ENCODE measurements at places on chromosomes 13 and 19.

DNA sequence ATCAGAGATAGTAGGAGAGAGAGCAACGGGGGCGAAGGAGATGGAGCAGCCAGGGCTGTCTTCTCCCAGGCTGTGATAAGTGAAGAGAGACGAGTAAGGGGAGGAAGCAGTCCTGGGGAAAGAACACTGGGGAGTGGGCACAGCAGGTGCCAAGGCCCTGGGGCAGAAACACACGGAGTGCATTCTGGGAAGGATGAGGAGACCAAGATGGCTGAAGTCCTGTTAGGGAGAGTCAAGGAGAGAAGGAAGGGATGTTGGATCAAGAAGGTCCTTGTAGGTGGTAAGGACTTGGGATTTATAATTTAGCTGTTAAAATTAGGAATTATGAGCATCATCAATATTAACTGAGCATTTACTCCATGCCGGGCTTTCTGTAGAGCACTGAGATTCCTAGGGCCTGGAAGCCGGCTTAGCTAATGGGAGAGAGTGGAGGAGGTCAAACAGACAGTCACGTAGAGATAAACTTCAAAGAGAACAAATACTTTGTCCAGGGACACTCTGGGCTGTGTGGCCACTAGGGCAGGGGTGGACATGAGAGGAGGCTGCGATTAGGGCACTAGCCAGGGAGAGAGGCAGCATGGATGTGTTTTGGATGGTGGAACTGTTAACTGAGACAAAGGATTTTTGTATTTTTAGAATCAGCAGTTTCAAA lies 134.2 kb upstream of the PEG3 start:
- DNase-seq = no peak

DNA sequence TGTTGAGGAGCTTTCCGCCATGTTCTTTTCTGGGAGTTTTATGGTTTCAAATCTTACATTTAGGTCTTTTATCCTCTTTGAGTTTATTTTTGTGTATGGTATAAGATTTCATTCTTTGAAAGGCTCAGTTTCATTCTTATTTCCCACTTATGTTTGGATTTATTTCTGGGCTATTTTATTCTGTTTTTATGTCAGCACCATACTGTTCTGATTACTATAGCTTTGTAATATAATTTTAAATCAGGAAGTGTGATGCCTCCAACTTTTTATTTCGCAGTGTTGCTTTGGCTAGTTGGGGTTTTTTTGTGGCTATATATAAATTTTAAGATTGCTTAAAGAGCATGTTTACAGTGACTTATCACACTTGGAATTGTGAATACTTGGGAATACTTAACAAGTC lies 135.1 kb downstream of the SIPA1L3 start:
- DNase-seq = no peak

DNA sequence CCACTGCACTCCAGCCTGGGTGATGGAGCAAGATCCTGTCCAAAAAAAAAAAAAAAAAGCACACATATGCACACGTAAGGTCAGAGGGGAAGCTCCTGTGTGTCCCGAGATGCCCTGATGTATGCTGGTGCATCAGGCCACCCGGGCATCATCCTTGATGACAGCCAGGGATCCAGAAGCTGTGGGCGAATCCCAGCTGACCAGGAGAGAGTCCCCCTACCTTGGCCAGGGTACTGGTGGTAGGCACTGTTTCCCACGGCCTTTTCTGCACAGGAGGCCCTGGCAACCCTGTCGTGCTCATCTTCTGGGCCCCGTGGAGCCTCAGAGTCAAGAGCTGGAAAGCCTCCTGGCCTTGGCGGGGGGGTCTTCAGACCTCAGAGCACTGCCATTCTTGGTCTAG lies 14.0 kb downstream of the MYDGF start:
- DNase-seq = no peak

DNA sequence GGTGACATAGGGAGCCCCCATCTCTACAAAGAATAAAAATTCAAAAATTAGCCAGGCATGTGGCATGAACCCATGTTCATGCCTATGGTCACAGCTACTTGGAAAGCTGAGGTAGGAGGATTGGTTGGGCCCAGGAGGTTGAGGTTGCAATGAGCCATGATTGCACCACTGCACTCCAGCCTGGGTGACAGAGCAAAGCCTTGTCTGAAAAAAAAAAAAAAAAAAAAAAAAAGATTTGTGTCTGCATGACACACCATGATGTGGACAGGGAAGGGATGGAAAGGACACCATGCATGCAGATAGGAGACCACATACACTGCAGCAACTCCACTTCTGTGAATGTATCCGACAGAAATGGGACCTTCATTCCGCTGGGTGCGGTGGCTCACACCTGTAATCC lies 34.0 kb upstream of the HOMER3 start:
- no peak for DNase-seq

All from activated CD8-positive, alpha-beta memory T cell treated with anti-CD3 and anti-CD28 coated beads for 24 hours (primary cell).